ENCODE measurements at places on chromosomes 5 and 9.

- DNase-seq, result no peak
These were observed 146.2 kb upstream of the KLF4 start for GRCh38 chr9:107635803-107636174.

DNA sequence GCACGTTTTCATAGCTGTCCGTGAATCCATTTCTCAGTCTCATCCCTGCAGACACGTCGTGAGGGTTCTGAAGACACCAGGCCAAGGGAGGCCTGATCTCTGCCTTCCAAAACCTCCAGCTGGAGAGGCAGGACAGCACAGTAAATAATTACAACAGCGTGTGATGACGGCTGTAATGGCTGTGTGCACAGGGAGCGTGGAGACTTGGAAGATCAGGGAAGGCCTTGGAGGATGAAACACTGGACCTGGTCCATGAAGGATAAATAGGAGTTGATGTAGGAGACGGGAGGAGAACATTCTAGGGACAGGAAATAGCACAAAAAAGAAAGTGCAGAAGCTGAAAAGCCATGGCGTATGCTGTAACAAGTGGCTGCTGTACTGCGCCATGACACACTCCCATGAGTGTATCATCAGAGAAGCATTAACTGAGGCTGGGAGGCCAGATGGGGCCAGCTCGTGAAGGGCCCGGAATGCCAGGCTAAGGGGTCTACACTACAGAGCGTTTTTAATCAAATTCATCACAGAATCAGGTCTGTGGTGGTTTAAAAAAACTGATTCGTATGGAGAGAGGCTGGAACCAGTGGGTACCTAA is 97.2 kb downstream of the CRB2 start:
- no peak for DNase-seq

- DNase-seq, result no peak
These were observed 2331.9 kb downstream of the MAT2B start for GRCh38 chr5:165837286-165837685.

DNA sequence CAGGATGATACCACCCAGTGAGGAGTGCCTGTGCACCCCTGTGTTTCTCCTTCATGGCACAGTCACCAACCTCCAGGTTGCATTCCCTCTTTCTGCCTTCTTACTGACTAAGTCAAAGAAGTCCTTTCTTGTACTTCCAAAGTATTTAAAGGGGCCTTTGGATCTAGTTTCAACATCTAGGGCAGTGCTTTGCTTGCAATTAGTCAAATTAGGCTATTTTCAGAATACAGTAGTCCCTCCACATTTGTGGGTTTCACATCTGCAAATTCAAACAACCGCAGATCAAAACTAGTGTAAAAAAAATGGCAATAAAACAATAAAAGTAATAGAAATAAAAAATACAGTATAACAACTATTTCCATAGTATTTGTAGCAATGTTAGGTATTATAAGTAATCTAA is 333.9 kb upstream of the SEMA6A start:
- DNase-seq, result no peak

DNA sequence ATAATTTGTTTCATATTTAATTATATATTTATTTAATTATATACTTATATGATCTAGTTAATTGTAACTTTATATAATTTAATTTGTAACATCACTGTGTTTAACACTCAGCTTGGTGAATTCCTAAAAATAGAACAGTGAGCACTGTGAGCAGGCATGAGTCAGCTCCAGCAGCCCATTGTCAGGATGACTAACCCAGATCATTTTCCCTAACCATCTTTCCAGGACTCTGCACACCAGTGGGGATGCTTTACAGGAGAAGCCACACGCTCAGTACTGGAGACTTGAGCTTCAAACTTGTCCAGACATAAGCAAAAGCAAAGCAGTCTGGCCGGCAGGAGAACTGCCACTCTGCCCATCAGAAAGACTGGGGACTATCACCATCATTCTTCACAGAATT is 446.2 kb upstream of the TRPC7 start:
- DNase-seq, result no peak

GRCh38 chr9:36051317-36051716 is 14.6 kb downstream of the RECK start:
- DNase-seq, result no peak

- no peak for DNase-seq
These were observed 23.7 kb downstream of the SLC6A7 start for GRCh38 chr5:150213530-150213929.

DNA sequence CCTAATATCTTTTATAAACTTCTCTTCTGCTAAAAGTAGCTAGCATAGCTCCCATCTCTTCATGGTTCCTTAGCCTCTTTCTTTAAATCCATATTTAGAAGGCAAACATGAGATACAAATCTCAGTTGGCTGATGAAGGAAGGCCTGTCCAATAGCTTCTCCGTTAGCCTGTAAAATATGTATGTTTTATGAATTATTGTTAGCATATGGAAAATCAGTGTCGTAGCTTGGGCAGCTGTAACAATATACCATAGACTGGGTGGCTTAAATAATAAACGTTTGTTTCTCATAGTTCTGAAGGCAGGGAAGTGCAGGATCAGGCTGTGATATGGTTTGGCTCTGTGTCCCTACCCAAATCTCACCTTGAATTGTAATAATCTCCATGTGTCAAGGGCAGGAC is 63.8 kb downstream of the PBX3 start:
- no peak for DNase-seq

- DNase-seq, result no peak
These were observed 55.8 kb downstream of the PDCD1LG2 start for GRCh38 chr9:5566054-5566618.

DNA sequence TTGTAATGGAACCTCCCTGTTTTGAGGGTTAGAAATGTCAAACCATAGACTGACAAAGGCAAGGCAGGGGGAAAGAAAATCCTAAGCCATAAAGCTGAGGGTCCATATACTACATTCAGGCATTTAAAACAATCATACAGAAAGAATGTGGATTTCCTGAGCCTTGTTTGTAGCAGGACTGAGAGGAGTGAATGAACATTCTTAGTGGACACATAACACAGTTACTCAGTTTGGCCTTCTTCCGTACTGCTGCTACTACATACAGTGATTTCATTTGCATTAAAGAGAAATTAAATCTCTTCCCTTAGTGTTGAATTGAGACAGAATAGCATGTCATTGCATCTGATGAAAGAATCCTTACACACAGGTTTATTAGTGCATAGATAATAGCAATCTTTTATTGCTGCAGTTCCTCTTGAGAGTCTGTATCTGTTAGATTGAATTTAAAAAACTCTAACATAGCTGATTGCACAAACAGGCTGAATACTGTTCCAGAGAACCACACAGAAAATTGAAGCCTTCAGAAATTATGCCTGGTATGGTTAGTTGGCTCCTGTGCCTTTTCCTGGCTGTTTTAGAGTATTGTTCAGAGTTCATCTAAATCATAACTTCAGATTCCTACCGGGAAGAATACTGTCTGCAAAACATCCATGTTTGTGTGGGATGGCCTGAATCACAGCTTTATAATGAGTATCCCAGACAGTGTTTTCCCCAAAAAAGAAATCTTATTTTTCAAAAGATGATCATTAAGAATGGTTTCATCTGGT is 2.0 kb upstream of the MTX3 start:
- no peak for DNase-seq

- no peak for DNase-seq
These were observed 14.6 kb upstream of the F2RL1 start for GRCh38 chr5:76804266-76804665.

- DNase-seq, result no peak
These were observed 40.7 kb downstream of the EBF1 start for GRCh38 chr5:159058716-159059636.

GRCh38 chr5:56386046-56386445 is 152.9 kb upstream of the ANKRD55 start:
- DNase-seq, result no peak

DNA sequence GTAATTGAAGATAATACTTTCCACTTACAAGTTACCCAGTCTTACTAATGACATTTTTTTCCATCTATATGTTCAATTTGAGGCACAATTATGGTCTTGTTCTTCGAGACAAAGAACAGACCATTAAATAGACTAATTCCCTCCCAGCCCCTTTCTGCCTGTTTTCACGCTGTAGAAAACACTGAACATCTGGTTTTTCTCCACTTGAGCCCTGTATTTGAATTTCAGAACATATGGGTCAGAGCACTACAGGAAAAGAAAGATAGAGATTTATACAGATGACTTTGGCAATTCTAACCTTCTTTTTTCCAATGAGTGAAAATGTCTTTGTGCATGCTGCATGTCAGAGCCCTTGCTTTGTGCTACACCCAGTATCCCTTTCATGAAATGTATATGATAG is 506.9 kb downstream of the LRRC70 start:
- no peak for DNase-seq

DNA sequence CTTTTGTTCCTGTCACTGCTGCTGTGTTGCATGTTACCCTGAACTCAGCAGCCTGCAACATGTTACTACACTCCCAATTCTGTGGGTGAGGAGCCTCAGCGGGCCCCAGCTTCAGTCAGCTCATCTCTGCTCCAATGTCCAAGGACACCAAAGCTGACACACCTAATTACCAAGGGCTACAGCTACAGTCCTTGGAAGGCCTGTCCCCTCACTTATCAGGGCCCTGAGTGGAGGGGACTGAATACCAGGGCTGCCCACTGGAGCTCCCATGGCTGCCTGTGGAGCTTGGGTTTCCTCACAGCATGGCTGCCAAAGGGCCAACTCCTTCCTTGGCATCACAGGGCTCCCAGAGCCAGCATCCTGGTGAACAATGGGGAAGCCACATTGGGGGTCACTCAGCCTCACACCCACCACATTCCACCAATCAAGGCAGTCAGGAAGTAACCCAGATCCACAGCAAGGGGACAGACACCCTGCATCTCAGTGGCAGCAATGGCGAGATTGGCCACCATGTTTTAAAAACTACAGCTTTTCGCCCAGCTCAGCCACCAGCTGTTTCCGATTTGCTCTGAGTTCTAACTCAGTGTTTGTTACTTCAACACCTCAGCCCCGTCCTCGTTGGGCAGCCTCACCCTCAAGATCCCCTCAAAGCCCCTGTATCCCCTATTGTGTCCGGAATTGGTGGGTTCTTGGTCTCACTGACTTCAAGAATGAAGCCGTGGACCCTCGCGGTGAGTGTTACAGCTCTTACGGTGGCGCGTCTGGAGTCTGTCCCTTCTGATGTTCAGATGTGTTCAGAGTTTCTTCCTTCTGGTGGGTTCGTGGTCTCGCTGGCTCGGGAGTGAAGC is 18.9 kb downstream of the SEMA4D start:
- DNase-seq, result no peak

GRCh38 chr9:132651259-132651658 is 18.5 kb downstream of the DDX31 start:
- DNase-seq, result no peak

- no peak for DNase-seq
These were observed 23.0 kb downstream of the IARS1 start for GRCh38 chr9:92270511-92270910.

DNA sequence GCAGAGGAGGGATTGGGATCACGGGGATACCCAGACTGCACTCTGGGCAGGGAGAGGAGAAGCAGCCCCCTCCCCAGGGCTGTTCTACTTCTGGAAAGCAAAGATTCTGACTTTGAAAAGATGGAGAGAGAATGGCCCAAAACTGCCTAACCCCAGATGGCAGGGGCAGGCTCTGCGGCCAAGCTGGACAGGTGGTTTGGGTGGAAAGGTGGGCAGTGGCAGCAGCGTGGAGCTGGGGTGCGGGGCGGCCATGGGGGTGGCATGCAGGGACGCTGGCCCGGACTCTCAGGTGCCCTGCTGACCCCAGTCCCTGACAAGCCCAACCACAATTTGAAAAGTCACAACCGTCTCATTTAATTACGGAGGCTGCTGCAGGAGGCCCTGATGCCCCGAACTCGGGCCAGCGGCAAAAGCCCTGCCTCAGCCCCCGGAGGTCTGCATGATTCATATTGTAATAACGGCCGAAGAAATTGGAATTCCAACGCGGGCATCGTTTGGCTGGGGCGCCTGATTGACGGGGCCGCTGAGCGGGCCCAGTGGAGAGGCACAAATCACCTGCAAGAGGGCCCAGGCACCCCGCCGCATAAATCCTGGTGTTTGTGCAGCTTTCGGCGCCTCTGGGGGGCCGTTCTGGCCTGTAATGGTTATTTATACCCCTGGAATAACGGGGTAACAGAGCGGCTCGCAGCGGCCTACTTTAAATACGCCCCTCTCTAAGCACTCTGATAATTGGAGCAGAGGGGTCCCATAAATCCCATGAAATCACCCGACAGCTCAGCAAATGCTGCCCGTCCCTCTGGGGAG is 41.8 kb upstream of the FCN2 start:
- no peak for DNase-seq

GRCh38 chr5:171898386-171898785 is 108.1 kb downstream of the FBXW11 start:
- DNase-seq, result no peak

DNA sequence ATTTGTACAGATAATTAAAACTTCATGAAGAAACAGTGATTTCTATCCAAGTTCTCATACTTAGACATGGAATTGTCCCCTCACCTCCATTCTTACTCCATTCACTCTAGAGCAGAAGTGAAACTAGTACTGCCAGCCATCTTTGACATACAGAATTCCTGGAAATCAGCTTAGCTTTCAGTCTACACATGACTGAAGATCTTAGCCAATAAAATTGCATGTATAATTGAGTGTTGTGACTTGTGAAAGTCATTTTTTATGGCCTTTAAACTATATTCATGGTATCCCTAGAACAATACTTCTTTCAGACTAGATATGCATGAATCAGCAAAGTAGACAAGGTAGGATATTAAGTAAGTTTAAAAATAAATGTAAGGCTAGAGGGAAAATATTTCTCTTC is 705.2 kb upstream of the ZNF608 start:
- no peak for DNase-seq

GRCh38 chr9:14198841-14199455 is 115.0 kb downstream of the NFIB start:
- DNase-seq, result no peak

DNA sequence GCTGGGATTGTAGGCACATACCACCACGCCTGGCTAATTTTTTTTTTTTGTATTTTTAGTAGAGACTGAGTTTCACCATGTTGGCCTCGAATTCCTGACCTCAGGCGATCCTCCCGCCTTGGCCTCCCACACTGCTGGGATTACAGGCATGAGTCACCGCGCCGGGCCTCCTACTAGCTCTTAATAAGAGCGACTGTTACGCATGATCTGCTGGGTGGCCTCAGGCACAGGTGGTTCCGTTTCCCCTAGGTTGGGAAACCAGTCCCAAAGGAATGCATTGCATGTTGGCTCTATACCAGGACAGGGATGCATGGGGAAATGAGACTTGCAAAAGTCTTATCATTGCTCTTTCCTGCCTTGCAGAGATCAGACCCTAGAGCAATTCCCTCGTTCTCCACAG is 184.7 kb upstream of the PPP1R26 start:
- no peak for DNase-seq

DNA sequence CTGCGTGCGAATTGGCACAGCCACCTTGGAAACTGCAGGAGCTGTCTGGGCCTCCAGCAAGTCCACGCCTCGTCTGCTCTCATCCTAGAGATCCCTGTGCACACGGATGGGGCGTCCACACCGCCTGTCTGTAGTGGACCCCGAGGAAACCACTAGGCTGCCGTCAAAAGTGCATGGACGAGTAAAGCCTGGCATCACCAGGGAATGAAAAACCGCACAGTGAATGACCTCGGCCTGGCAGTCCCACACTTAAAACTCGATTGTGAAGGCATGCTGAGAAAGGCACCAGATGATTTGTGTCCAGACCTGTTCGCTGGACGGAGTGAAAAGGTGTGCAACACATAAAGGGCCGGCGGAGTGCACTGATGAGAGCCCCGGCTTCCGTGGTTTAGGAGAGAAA is 50.8 kb downstream of the MRPL36 start:
- DNase-seq, result no peak

All from left renal pelvis (tissue), 4 donors.